Stomach (tissue), 19 donors: ENCODE measurements at places on chromosomes 1 and 21.

GRCh38 chr1:226223786-226224244, 351 bp downstream of the MIXL1 start:
- peak; percentile 65 for DNase-seq

DNA sequence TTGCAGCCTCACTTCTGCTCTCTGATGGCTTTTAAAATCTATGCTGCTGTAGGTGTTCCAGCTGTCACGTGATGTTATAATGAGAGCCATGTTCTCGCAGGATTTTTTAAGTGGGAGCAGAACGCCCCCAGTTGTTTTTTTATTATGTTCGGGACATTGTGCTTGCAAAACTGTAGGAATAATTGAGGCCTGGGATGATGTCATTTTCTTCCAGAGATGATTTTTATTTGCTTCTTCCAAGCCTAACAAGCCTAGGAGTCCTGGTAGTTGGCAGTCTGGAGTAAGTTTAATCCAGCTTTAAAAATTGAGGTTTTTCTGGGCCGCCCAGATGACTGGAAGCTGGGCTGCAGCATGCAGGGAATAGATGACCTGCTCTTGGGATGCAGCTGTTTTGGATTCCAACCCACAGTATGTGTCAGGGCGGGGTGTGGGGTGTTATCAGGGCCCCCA, 34.6 kb upstream of the CHIT1 start:
- DNase-seq, result no peak

- DNase-seq, result no peak
These were observed 12.8 kb upstream of the RBP7 start for GRCh38 chr1:9984253-9984652.

- no peak for DNase-seq
These were observed 448.6 kb downstream of the SMYD3 start for GRCh38 chr1:246058466-246058865.

DNA sequence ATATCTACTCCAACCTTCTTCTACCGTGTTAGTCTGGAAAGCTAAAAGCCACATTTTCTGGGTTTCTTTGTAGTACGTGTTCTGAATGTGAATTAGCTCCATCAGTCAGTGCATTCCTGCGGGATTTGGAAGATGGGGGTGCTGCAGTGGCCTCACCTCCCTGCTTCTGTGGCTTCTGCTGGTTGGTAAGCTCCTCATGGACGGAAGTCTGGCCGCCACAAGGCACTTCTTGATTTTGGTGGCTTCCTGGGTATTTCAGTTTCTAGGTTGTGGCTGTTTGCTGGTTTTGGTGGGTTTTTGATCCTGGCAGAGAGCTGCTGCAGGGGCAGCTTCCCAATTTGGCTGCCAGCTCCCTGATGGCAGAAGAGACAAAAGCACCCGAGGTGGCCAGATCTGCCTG, 20.9 kb upstream of the TACSTD2 start:
- no peak for DNase-seq

DNA sequence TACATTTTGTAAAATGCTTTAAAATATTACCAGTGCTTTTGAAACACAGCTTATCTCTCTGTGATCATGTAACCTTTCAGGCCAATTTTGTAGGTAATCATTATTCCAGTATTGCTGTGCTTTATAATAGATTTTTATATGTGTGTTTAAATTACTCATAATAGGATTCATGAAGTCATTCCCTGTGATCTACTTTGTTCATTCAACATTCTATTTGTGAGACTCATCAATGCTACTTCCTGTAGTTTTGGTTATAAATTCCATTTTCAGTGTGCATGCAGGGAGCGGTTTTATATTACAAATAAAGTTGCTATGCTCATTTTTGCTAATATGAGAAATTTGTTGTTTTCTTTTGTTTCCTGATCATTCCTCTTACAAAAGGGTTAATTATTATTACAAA, 4.1 kb upstream of the OR2M5 start:
- DNase-seq, result no peak

DNA sequence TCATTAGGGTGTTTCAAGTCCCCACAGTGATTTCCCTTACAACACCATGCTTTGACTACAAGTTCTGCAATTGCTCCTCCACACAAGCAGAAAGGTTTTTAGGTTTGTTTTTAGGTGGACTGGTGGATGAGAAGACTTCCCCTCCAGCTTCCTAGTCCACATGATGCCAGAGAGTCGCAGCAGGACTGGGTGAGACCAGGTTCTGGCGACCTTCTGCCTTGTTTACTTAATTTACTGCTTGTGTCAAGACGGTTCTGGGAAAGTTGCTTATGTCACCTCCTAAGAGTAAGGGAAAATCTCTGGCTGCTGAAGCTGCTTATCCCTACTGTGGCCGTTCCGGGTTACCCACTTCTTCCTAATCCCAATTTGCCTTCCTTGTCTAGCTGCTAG, 76.4 kb downstream of the GLUL start:
- peak; percentile 45 for DNase-seq
